ENCODE measurements at places on chromosomes 7 and 10.

DNA sequence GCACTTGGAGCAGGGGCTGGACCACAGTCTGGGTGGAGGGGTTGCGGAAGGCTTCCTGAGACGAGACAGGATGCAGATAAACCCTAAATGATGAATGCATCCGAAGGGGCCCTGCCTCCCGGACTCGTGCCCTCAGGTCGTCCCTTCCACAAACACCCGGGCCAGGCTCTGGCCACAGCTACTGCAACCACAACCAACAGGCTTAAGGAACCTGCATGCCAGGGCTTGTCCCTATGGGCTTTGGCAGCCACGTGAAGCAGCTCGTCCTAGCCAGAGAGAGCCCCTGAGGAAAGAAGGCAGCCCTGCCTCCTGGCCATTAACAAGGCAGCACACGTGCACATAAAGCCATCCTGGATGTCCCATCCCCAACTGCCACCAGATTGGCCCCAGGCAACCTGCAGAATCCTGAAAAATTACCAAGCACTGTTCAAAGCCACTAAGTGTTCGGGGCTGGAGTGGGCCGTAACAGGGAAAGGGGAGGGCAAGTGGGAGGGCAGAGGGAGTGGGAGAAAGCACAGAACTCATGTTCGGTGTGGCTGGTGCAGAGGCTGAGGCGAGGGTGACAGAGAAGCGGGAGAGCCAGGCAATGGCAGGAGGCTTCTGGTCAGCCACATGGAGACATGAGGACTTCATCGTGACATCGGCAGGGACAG lies 62.7 kb downstream of the MAD1L1 start:
- no peak for DNase-seq

GRCh38 chr7:107592361-107593024 lies 12.4 kb downstream of the BCAP29 start:
- DNase-seq, result no peak

DNA sequence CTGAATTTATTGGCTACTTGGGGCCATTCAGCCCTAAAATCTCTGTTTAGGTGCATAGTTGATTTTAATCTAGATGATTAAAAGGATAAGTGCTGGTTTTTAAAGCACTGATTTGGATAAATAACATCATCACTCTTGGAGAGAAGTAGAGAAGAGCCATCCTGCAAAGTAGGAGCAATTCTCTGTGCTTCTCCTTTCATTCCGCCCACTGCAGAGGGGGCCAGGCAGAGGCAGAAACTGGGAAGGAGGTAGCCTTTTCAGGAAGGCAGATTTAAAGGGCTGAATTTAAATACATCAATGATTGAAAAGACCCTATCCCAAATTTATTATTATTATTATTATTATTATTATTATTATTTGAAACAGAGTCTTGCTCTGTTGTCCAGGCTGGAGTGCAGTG lies 14.1 kb downstream of the MAP3K8 start:
- DNase-seq, result no peak

DNA sequence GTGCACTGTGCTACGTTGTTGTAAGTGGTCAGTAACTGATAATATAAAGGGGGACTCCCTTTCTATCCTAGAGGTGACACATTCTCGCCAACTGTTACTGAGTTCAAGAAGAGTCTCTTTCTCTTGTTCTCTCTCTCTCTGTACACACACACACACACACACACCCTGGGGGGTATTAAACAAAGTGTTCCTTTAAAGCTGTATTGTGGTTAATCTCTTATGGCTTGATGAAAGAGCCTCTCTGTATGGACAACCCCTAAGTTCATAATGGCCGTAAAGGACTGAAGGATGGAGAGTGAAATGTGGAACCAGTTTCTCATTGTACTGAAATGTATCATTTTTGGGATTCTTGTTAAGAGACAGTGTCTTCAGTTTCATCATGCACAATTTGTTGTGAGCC lies 145.2 kb upstream of the BMPER start:
- no peak for DNase-seq

- DNase-seq, result no peak
These were observed 224.8 kb downstream of the DNAJB9 start for GRCh38 chr7:108794466-108794865.

- DNase-seq, result no peak
These were observed 119.9 kb downstream of the TFEC start for GRCh38 chr7:115910541-115911164.

- DNase-seq, result no peak
These were observed 91.8 kb downstream of the ARHGAP12 start for GRCh38 chr10:31836569-31837406.

GRCh38 chr10:61683319-61683718 lies 20.6 kb downstream of the CABCOCO1 start:
- no peak for DNase-seq

GRCh38 chr7:121916211-121916610 lies 43.2 kb downstream of the PTPRZ1 start:
- DNase-seq, result no peak

GRCh38 chr7:84137812-84138211 lies 56.8 kb downstream of the SEMA3A start:
- no peak for DNase-seq

DNA sequence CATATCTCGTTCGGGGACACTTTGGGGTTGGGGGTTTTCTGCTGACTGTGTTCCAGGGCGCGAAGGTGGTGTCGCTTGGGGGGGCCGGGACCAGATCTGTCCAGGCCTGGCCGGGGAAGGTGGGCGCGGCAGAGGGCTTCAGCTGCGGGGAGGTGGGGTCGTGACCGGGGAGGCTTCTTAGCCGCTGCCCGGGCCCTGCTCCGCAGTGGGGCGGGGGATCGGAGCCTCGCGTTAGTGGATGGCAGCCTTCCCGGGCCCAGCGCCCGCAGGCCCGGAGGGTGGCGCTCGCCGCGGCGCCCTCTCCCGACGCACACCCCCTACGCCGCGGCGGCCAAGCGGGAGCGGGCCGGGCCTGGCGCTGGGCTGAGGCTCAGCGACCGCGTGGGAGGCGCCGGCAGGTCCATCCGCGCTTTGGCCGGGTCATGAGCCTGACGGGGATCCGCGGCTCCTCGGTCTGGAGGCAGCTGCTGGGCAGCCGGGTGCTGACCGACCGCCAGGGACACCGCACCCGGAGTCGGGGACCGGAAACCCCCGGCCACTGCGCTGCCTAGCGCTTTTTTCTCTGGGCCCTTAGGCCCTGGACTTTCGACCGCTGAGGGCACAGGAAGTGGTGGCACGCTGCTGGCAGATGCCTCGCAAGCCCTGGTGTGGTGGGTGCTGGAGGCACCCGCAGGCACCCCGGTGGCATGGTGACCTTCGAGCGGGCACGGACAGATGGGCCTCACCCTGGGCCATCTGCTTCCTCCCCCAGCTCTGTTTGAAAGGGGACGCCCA lies 1.2 kb downstream of the AGAP3 start:
- DNase-seq, result no peak

DNA sequence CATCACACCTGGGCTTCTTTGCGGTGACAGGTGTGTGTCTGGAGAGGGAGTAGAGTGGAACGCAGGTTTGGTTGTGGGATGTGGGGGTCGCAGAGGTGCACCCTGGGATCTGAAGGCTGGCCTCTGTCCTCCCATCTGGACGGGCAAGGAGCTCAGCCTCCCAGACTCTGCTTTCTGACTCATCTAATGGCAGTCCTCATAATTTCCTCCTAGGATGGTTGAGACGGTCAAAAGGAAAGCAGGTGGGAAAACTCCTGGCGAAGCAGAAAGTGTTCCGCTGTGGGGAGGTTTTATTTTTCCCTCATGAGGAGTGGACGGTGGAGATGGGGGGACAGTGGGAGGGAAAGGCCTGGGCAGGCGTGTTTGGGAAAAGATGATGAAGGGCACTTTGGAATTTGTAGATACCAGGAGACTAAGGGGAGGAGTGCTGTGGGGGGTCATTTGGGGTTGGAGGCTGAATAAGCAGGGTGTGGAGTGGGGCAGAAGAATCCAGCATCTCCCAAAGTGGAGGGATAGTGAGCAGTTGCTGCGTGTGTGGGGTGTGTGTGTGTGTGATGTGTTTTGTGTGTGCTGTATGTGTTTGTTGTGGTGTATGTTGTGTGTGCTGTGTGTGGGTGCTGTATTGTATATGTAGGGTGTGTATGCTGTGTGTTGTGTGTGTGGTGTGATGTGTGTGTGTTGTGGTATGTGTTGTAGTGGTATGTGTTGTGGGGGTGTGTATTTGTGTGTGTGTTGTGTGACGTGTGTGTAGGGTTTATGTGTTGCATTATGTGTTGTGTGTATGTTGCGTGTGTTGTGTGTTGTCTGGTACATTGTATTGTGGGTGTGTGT lies 97.2 kb upstream of the PODXL start:
- no peak for DNase-seq

DNA sequence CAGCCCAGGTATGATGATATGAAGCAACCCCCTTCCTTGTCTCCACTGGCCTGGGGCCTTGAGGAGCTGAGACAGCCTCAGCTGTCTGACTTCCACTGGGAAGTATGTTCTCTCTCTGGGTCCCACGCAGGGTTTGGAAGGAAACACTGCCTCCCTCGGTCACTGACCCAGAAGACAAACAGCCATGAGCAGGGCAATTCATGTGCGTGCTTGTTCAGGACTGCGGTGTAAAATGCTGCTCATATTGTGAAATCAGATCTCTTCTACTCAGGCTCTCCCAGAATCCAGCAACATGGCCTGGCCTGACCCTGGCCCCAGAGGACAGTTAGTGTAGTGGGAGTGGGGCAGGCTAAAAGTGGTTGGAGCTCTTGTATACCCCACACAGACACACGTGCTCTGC lies 2.8 kb downstream of the CLCN1 start:
- DNase-seq, result no peak

DNA sequence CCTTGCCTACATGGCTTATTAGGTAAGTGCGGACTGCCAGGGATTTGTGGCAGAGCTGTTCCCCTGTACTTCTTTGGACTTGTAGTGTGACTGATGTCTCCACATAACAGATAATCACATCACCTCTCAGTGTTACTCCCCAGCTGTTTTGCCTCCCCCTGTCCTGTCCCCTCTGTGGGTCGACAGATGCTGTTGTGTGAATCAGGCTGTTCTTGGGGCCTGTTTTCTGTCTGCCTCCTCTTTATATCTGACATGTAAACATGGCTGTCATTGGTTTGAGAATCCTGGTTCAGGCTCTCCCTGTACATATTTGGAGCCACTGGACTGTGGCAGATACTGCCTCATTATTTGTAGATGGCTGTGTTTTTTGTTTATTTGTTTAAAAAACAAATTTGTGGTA lies 22.7 kb downstream of the CCNY start:
- no peak for DNase-seq

GRCh38 chr10:27433976-27434375 lies 70.1 kb upstream of the RAB18 start:
- DNase-seq, result no peak

GRCh38 chr10:74598891-74599566 lies 227.4 kb upstream of the KAT6B start:
- no peak for DNase-seq

DNA sequence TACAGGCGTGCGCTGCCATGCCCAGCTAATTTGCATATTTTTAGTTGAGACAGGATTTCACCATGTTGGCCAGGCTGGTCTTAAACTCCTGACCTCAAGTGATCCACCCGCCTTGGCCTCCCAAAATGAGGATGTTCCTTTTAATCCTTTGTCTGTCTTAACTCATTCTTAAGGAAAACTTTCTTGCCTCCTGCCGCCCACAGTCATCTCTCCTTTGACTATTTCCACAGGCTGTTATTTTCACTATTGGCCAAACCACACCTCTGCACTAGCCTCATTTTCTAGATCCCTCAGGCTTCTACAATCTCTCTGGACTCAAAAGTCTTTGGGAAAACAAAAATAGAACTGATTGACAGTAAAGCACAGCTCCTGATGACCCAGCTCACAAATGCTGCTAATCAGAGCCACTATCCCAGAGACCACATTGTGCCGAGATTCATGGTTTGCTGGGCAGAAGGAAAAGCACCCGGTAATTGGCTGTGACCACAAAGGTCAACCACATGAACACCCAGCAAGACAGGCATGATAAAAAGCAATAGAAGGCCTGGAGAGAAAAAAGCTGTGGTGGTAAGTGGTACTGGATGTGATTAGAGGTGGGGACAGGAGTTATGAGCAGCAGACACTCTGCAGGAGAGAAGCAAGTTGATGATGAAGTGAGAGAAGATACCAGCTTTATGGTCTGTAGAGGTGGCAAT lies 44.1 kb upstream of the ZNRF2 start:
- DNase-seq, result no peak

DNA sequence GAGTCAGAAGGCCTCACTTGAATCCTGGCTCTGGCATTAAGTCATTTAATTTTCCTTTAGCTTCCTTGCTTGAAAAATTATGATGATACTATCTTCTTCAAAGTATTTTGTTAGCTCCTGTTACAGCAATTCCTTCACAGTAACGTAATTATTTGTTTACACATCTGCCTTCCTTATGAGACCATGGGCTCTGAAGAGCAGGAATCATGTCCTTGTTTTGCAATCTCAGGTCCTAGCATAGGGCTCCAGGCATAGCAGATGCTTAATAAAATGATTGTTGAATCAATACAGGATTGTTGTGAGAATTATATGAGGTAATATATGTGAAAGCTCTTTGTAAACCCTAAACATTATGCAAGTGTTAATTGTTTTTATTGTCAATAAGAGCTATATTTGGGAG lies 25.5 kb downstream of the KLHDC10 start:
- no peak for DNase-seq

GRCh38 chr7:114082642-114083165 lies 163.9 kb upstream of the PPP1R3A start:
- DNase-seq, result no peak

DNA sequence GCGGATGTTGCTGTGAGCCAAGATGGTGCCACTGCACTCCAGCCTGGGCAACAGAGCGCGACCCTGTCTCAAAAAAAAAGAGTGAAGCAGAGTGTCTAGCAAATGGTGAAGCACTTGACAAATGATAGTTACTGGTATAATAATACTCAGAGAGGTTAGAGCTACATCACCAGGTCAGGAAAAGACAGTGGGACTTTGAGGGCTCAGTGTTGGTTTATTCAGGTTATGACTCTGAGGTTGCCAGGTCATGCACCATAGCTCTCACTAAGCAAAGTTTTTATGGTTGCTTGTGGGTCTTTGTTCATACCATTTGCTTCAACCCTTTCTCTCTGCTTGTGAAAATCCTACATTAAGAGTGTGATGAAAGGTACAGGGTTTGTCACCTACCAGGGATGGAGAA lies 13.6 kb downstream of the MRPS33 start:
- no peak for DNase-seq

DNA sequence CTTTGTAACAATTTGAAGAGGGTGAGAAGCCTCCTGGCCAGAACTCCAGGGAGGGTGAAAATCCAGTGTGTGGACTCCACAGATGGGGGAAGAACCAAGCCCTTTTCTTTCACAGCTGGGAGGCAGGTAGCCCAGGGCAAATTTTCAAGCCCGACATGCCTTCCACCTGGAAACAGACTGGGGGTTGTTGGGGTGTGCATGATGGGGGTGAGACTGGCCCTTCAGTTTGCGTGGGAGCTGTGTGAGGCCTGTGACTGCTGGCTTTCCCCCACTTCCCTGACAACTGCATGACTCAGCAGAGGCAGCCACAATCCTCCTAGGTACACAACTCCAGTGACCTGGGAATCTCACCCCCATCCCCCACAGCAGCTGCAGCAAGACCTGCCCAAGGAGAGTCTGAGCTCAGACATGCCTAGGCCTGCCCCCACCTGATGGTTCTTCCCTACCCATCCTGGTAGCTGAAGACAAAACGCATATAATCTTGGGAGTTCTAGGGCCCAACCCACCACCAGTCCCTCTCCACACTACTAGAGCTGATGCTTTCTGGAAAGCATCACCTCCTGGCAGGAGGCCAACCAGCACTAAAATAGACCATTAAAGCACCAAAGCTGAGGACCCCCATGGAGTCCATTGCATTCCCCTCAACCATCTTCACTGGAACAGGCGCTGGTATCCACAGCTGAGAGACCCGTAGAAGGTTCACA lies 445.4 kb downstream of the TFEC start:
- no peak for DNase-seq

GRCh38 chr7:108455551-108455997 lies 662 bp downstream of the NRCAM start:
- no peak for DNase-seq

Data from stimulated activated CD4-positive, alpha-beta T cell treated with anti-CD3 and anti-CD28 coated beads, Interleukin-1b, Interleukin-23, amount 100 ng/mL, for 1 hour (primary cell).